MCF 10A (cell line): ENCODE measurements at places on chromosomes 6 and 20.

DNA sequence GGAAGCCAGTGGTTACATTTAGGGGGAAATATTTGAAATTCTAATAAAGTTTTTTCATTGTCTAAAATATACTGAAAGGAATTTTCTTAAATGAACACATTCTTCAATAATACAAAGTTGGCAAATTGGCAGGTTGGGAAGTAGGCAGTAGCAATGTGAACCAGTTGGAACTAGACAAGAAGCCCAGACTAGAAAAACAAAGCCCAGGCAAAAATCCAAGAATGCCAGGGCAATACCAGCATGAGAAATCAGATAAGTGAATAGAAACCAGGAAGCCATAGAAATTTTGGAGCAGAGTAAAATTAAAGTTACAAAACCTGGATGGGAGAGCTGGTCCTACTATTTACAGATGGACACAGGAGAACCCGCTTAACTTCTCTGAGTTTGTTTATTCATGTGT is 52.2 kb downstream of the TPBG start:
- peak; percentile 91 for DNase-seq

DNA sequence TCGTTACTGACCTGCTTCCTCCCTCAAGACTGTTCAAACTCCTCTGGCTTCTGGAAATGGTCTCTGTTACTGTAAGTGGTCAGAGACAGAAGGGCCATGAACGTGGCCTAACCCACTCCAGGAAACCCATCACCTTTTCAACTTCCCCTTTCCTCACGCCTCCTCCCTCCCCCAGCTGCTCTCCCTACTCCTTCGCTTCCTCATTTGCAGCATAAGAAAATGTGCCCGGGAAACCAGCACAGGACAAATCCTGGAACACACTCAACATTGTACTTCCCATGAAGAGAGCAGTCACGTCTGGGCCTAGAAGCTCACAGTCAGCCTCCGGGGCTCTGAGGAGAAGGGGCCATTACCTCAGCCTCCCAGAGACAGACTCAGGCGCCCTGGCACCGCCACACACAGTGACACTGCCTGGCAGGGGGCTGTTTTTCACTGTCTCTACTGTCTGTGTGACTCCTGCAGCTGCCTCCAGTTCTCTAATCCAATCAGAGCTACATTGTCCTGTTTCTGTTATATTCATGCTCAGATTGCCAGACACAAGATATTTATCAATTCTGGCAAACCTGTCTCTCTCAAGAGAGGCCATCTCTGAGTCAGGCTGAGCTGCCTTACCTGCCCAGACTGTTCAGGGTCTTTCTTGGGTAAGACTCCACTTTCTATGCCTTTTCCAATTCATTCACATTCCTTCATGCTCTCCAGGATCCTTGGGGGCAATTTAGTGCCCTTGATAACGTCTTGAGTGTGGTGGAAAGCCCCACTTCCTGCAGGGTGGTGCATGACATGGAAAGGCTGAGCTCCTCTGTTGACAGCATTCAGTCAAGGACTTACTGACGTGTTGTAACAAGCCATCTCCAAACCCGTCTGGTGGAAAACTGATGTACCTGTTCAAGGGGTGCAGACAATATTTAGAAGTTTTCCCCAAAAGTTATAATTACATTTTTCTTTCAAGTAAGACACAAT is 242.2 kb downstream of the HIVEP2 start:
- no peak for DNase-seq

GRCh38 chr6:17101422-17102257 is at the start of gene STMND1:
TSS of gene STMND1 (plus strand) at chr6:17102050. CDS start at chr6:17102258, 208 bp downstream.
- DNase-seq: peak; percentile 62

DNA sequence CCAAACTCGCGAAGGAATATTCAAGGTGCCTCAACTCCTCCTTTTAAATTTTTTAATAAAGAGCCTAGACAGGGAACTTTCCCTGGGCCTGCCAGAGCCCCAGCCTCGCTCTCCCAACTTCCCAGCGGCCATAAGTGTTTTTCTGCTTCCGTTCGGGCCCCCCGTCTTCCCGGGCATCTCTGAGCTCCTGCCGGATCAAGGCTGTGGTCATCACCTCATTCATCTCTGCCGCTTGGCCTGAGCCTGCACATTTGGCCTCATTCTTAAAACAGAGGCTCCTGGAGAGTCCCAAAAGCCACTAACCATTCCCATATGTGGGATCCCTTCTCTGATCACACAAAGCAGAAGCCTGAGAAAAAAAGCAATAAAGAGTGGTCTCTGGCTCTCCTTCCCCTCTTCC is 969.1 kb upstream of the DEFB115 start:
- no peak for DNase-seq

DNA sequence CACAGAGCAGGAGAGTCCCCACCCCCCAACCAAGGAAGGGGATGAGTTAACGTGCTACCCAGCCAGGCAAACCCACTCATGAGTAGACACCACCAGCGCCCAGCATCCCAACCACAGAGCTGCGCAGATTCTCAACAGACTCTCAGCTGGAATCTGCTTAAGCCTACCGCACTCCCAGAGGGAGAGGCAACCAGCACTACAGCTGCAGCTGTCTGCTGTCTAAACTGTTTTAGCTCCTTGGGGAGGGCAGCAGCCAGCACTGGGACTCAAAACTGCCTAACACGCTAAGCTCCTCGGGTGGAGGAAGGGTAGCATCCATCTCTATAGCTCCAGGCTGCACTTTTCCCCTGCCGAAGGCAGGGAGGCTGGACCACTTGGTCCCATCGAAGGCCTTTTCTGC is 539.8 kb downstream of the EPHA7 start:
- DNase-seq: no peak

DNA sequence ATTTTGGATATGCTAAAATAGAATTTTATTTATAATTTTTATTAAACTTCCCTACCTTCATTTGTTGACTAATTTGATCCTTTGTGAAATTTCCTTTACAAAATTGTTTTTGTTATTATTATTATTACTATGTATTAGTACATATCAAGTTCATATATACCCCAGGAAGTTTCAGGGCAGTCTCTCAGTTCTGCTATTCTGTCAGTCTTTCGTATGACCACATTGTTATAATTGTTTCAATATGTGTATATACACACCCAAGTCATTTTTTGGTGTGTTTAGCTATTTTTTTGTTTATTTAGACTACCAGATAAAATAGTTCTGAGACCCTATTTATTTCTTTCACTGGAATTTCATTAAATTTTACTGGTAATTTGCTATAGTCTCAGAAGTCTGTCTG is 72.1 kb downstream of the NKAIN2 start:
- DNase-seq: no peak

- no peak for DNase-seq
Observed at GRCh38 chr6:84671183-84671582, 93.2 kb downstream of the TBX18 start.

GRCh38 chr6:36691612-36692011 is 6.0 kb upstream of the RAB44 start:
- DNase-seq: no peak

- no peak for DNase-seq
Observed at GRCh38 chr6:50984135-50984534, 165.5 kb downstream of the TFAP2B start.
